ENCODE measurements at places on chromosomes 2 and 18. TPM values are rescaled to one million over a fixed set of nuclear protein-coding genes. Genes with fewer than 3 reads are reported as not detected.

DNA sequence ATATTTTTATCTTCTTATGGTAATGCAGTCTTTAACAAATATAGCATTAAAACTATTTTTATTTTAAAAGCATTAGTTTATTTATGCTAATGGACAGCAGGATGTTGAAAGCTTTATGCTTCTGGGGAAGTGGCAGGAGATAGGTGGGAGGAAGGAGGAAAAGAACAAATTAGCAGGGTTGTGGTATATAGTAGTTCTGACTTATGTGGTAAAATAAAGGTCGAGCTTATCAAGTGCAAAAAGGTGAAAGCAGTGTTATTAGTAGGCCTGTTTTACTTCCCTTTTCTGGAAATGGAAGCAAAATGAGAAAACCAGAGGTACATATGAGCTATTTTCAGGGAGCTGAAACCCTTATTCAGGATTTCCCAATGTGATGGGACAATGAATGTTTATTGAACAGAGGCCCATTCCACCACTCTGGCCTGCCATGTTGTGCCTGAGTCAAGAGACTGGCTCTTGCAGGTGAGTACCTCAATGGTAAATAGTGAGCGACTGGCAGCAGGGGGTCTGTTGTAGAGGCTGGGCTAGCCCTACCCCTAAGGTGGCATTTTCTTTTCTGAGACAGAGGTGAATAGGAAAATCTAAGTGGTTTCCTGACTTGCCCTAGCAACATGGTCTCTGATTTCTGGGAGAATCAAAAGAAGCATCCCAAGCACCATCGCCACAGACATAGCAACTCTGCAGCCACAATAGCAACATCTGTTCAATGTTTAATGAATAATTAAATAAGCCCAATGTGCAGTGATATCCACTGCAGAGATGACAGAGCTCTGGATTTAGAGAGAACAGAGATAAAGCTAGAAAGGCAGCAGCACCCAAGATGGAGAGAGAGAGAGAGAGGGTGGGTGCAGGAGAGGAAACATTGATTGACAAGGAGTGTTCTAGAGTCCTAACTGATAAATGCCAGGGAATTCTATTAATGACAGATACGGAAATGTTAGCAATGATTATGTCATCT is 119.7 kb downstream of the UPP2 start:
- no peak overlapping the region for H3K27ac ChIP-seq
- H3K27me3 ChIP-seq: no peaks in the 10 kb centered on the region
- DNase-seq: no peak
- H3K4me1 ChIP-seq: no peaks in the 10 kb centered on the region
- H3K4me3 ChIP-seq: no peak overlapping the region

DNA sequence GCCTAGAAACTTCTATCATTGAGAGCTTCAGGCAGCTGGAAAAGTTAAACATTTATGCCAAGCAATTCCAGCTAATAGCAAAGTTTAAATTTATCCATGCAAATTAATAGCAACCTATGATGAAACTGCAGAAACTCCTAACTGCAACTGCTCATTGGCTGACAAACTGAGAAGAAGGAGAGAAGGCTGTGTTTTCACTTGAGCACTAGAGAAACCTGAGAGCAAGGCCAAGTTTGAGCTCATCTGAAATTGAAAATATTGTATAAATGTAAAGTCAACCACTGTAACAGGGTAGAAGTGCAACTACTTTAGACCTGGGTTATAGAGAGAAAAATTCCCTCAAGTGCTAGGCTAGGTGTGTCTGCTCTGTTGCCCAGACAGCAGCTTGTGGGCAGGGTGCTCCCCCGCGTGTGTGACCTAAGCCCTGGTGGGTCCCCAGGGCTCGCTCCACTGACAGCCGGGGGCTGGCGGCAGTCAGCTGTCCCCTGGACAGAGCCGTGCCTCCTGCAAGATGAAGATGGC is 50.2 kb downstream of the CABYR start:
- H3K36me3 ChIP-seq: peaks cover 7% of the 10 kb centered on the region
- no peak overlapping the region for H3K27ac ChIP-seq
- no peaks in the 10 kb centered on the region for H3K27me3 ChIP-seq
- H3K4me1 ChIP-seq: no peaks in the 10 kb centered on the region
- DNase-seq: no peak
- H3K4me3 ChIP-seq: no peak overlapping the region

- H3K27ac ChIP-seq: no peak overlapping the region
- H3K4me1 ChIP-seq: no peaks in the 10 kb centered on the region
- H3K36me3 ChIP-seq: no peaks in the 10 kb centered on the region
- no peak for DNase-seq
These were observed 63.6 kb downstream of the SLC35F5 start for GRCh38 chr2:113692698-113693428.

GRCh38 chr2:104975851-104976250 is 62.0 kb upstream of the MRPS9 start:
- H3K4me3 ChIP-seq: no peak overlapping the region
- DNase-seq: no peak
- H3K4me1 ChIP-seq: no peaks in the 10 kb centered on the region
- H3K27me3 ChIP-seq: no peaks in the 10 kb centered on the region

- no peak overlapping the region for H3K4me3 ChIP-seq
- no peak overlapping the region for H3K27ac ChIP-seq
- no peaks in the 10 kb centered on the region for H3K4me1 ChIP-seq
- H3K36me3 ChIP-seq: no peaks in the 10 kb centered on the region
- no peak for DNase-seq
These were observed 56.3 kb downstream of the ASB1 start for GRCh38 chr2:238483021-238483420.

DNA sequence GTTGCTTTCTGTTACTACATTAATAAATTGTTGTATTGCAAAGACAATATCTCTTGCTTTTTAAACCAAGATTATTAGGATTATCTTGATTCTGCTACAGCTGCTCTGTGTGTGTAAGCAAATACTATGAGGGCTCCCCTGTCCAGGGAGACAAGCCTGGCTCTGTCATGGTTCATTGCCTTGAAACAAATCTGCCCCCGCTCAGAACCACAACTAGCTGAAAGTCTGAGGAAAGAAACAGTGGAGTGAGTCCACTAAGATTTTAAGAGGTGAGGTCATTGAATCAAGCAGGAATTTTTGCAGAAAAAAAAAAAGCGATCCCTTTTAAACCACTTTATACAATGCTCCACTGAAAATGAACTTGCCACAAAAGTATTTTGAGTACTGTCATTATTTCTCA is 30.8 kb upstream of the LRRTM4 start:
- no peaks in the 10 kb centered on the region for H3K27me3 ChIP-seq
- no peak overlapping the region for H3K27ac ChIP-seq
- no peaks in the 10 kb centered on the region for H3K4me1 ChIP-seq
- no peak overlapping the region for H3K4me3 ChIP-seq

CTAGE1 gene
- not detected for total RNA-seq

CAPG gene
- total RNA-seq: 7.7 TPM
